Small intestine (tissue), 16 donors: ENCODE measurements at places on chromosomes 4 and X.

GRCh38 chrX:101223226-101223625, 3.6 kb downstream of the DRP2 start:
- no peak for DNase-seq

- peak; percentile 47 for DNase-seq
These were observed 329 bp downstream of the TBC1D14 start for GRCh38 chr4:6909970-6910339.

DNA sequence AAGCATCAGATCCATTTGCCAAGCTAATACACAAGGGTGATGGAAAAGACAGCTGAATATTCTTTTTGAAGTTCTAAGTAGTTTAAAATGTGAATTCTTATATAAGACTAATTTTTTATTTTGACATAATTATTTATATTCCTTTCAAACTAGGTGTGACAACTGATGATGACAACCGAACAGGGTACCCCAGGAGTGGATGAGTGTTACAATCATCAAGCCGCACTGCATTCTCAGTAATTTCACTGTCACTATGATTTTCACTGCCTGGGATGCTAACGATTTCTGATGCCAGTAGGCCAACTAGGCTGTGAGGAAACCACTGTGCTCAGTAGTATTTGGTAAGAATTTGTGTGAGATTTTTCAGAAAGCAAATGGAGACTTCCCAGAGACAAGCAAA, 317.5 kb downstream of the ARAP2 start:
- DNase-seq, result no peak

GRCh38 chr4:131302108-131302507, 1847.0 kb upstream of the PCDH10 start:
- DNase-seq, result no peak

DNA sequence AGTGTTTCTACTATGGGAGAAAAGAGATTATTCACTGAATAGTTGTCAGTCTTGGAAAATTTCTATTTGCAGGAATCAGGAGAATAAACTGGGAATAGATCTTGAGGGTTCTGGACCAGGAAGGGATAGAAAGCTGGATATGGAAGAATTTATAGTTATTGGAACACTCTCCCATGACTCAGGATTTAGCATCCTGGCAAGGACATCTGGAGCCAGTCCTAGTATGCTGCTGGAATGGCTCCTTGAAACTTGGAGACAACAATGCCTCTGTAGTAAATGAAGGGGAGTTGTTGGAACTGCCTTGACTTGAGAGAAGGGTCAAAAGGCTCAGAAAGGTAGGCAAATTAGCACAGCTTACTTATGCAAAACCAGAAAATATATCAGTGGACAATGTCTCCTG, 23.5 kb upstream of the THOC2 start:
- no peak for DNase-seq

DNA sequence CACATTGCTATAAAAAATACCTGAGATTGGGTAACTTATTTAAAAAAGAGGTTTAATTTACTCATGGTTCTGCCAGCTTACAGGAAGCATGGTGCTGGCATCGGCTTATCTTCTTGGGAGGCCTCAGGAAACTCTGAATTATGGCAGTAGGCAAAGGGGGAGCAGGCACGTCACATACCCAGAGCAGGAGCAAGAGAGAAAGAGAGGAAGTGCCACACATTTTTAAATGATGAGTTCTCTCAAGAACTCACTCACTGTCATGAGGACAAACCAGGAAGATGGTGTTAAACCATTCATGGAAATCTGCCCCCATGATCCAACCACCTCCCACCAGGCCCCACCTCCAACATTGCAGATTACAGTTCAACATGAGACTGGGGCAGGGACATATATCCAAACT, 10.0 kb upstream of the AFF1 start:
- no peak for DNase-seq

GRCh38 chrX:154657226-154657805, 3.9 kb upstream of the CTAG2 start:
- DNase-seq, result no peak

DNA sequence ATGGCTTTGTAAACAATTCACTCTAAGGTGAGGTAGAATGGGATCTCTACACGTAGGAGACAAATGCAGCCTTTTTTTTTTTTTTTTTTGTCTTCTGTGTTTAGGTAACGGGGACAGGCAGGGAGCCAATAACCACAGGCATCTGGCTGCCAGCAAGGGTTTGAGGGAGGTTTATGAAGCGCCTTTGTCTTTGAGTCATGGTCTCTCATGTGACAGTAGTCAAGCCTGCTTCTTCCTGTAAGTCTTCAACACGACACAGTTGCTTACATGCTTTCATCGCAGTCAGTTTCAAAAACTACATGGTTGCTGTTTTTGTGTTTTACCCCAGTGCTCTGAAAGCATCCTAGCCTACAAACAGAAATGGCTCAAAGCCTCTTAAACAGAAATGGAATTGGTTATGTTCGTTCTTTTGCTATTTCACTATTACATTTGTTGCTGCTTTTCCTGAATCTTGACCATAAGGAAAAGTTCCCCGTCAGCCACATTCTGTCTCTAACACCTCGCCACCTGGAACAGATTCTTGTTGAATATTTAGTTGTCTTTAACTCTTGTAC, 127.8 kb upstream of the METTL14 start:
- no peak for DNase-seq

DNA sequence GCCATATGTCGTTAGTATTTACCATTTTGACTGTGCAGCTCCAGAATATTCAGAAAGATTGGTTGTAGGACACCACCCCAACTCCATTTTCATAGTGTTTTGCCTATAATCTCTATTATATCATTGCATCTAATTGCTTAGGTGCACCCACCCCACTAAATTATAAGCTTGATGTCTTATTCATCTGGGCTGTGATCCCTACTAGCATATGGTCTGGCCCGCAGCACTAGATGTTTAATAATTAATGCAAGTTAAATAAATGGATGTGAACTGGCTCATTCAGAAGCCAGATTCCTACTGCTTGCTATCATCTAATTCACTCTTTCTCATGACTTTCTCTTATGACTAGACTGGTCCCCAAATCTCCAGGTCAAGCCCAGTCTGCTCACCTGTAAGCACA, 143.5 kb downstream of the RELL1 start:
- no peak for DNase-seq

- DNase-seq, result peak; percentile 25
These were observed 82.1 kb downstream of the SLC39A8 start for GRCh38 chr4:102263024-102263787.

DNA sequence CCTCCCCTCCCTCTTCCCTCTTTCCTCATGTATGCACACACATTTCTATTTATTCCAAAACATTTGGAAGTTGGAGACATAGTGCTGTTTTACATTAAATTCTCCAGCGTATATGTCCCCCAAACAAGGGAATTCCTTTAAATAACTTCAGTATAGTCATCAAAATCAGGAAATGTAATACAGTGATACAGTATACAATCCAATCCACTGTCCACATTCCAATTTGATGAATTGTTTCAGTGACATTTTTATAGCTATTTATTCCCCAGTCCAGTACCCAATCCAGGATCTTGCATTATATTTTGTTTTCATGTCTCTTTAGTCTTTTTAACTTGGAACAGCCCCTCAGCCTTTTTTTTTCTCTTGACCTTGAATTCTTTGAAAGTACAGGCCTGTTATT, 233.0 kb downstream of the DKK2 start:
- DNase-seq, result no peak

- peak; percentile 30 for DNase-seq
These were observed 20.7 kb downstream of the HAND2 start for GRCh38 chr4:173509036-173510001.

- DNase-seq, result no peak
These were observed 2304.0 kb downstream of the ARAP2 start for GRCh38 chr4:33940281-33940680.

DNA sequence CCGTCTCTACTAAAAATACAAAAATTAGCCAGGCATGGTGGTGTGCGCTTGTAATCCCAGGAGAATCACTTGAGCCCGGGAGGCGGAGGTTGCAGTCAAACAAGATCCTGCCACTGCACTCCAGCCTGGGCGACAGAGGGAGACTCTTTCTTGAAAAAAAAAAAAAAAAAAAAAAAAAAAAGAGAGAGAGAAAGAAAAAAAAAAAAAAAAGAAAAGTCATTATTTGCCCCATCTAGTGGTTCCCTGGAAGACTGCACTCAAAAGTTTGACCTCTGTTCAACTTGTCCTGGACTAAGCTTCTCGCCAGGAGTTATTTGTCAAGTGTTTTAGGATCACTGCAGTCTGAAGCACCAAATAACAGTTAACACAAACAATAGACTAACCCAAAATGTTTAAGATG, 45.3 kb upstream of the KCTD8 start:
- peak; percentile 12 for DNase-seq

DNA sequence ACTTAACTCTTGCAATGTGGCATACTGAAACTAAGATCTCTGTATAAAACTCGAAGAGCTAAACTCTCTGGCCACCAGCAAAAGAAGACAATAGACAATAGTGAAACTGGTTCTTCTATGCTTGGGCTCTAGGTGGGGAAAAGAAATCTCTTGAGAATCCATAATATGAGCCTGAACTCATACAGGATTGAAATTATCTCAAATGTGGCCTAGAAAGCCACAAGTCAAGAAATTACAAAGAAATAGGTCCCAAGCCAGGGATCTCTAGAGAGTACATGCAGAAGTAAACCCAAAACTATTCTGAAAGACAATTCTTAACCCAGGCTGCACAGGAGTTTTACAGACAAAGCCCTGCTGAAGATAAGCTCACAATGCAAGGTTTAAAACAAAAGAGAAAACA, 127.4 kb downstream of the ANAPC10 start:
- no peak for DNase-seq

- DNase-seq, result no peak
These were observed 11.2 kb upstream of the PRDX4 start for GRCh38 chrX:23656091-23656490.

DNA sequence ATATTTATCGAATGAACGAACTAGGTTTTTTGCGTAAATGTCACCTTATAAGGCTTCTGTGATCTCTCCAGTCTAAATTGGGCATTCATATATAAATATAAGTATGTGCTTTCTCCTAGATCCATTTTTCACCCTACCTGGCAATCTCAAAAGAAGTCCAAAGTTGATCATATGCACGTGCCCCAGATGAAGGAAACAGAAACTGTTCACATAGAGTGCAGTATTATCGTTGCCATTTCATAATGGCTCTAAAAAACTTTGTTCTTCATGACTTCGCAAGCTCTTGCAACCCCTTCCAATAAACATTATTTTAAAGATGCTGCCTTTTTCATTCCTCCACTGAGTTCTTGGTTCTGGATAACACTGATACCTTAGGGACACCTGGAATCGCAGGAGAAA, 708 bp downstream of the INTS12 start:
- peak; percentile 72 for DNase-seq

- no peak for DNase-seq
These were observed 47.7 kb downstream of the LNX1 start for GRCh38 chr4:53543561-53543960.

GRCh38 chr4:78656968-78657445, 105.4 kb downstream of the ANXA3 start:
- no peak for DNase-seq

DNA sequence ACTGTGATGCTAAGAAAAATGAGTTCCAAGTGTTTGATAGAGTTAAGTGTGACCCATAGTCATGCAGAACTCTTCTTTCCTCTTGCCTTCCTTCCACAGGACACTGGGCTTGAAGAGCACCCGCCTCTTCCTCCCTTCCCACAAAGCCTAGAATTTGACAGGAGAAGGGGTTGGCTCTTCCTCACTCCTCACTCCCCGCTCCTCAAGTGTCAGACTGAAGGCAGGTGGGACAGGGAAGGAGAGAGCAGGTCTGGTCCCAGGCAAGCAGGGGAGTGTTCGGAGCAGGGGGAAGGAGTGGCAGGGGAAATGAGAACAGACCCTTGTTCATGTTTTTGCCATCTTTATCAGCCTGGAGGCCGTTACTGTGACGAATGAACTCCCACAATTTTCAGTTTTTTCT, 10.7 kb downstream of the MAGED2 start:
- no peak for DNase-seq

- no peak for DNase-seq
These were observed 197.2 kb upstream of the CNKSR2 start for GRCh38 chrX:21176921-21177571.

DNA sequence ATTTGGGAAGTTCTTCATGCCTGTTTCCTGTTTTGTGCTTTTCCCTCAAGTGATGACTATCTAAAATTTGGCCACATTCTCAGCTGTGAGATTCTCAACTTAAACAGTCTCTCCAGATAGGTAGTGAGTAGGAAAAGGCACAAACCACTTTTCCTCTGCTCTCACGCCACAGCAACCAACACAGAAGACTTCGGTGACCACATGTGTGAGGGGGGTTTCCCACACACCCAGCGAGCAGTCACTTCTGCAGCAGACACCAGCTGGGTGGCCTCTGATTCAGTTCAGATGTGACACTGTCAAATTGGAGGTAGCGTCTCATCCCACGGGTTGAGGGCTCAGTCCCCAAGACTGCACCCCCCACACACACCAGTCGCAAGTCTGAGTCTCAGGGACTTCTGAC, 25.1 kb upstream of the CLDN34 start:
- DNase-seq, result no peak

DNA sequence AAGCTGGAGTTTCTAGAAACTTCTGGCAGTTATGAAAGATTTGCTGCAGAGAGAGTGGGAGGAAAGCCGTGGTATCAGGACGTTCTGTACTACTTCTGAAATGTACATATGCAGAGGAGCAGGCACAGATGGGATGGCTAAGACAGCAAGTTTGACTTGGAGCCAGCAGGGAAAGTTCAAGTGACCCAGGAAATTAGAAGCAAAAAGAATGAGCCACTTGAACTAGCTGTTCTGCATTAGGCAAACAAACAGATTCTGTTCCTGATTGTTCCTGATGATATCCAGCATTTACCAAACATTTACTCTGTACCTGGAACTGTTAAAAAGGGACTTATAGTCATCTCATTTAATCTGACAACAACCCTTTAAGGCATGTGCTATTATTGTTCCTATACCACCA, 41.4 kb upstream of the CXCL13 start:
- peak; percentile 77 for DNase-seq

DNA sequence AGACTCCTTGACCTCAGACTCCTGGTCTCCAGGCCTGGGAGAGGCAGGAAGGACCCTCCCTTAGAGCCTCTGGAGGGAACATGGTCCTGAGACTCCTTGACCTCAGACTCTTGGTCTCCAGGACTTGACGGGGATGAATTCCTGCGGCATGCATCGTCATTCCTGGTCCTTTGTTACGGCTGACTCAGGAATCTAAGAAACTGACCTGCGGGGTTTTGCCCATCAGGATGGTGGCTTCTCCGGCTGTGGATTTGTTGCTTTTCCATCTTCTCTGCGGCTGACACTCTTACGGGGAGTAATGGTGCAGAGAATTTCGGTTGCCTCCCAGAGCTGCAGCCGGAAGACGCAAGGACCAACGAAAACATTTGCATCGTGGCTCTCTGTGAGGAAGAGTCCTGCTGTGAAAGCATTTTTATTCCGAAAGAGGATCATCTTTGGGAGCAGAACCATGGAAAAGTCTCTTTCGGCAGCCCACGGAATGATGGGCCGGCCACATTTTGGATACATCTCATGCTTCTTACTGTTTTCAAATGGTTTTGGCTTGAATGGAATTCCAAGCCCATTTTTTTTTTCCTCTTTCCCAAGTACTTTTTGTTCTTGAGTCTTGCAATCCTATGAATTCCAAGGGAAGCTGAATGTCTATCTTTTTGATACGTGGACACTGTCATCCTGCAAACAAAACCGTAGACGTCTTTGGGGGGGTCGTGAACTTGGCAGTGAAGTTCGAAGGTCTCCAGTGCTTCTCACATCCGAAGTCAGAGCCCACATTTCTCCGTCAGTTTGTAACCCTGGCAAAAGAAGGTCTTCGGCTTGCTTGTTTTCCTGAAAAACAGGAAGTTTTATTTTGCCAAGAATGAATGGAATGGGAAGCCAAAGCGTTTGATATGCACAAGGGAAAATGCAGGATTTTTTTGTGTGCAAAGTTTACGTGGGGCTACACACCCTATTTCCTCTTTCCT, 36.5 kb downstream of the SHOX start:
- DNase-seq, result no peak
